ENCODE measurements at places on chromosomes 5 and 9.

- no peak for DNase-seq
Observed at GRCh38 chr5:145792840-145793239, 42.3 kb downstream of the PRELID2 start.

DNA sequence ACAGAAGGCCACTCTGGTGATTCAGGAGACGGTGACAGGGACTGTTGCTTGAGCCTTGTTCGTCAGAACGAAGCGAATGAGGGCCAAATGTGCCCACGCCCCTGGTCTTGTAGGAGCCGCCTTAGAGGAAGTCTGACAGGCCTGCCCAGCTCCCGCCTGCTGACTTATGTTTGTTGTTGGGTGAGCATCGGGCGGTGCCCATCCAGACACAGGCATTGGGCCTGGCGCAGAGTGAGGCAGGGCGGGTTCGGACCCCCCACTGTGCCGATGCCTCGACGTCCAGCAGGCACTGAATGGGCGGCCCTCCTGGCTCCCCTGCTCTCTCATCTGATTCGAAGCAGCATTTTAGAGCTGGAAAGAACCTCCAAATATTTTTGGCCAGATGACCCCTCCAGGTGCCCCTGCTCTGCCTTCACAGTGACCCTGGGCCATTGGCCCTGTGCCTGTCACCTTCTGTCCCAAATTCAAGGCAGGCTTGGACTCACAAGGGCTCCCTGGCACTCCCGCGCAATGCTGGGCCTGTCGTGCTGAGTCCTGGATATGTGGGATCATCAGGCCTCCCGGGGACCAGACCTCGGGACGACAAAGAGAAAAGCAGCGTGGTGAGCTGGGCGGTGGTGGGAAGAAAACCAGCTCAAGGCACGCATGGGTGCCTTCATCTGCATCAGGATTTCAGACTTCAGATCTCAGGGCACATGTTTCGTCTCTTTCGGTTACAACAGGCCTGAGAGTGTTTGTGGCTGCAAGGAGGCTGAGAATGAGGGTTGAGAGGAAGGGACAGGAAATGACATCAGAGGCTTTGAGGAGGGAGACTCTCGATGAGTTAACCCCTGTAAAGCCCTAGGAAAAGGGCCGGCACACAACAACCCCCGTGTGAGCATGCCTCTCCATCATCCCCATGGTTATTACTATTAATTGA, 37.1 kb upstream of the OLFM1 start:
- DNase-seq, result no peak

DNA sequence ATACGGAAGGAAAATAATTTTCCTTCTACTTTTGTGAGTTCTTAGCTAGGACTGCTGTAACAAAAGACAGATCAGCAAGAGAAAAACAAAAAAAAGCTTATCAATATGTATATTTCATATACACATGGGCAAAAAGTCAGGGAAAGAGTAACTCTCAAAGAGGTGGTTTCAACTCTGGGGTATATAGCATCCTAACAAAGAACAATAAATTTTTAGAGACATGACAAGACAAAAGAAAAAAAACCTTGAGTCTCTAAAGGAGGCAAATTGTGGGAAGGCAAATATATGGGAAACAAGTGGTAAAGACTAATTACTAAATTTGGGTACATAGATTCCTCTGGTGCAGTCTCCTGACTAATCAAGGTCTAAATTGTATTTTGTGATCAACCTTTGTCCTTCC, 93.2 kb downstream of the C5orf15 start:
- no peak for DNase-seq

- no peak for DNase-seq
Observed at GRCh38 chr9:121310571-121310970, 42.6 kb downstream of the GSN start.

DNA sequence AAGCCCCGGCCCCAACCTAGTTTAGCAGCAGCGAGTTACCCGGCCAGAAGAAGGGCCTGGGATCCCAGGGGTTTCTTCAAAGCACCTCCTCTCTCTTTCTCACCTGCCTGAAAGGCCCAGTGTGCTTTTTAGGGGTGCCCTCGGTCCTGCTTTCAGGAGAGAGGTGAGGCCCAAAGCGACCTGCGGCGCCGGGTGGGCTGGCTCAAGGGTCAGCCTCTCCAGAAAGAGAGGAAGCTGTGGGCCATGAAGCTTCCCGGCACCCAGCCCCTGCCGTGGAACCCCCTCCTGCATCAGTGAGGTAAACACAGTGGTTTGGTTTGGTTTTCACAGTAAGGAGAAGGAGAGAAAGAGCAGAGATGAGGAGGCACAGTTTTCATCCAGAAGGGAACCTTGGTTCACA, 4.3 kb downstream of the FOXB2 start:
- DNase-seq, result no peak

DNA sequence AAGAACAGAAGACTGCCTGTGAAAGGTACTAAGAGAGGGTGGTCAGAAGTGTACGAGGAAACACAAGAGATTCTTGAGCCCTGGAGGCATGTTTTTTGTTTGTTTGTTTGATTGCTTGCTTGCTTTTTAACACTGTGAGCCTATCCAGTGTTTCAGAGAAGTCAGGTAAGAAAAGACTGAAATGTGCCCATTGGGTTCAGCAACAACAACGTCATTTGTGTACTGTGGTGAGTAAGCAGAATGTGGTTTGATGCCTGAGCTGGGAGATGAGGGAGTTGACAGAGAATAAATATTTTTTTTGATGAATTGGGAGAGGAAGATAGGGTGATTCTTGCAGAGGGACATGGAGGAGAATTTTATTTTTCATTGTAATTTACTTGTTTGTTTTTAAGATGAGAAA, 73.1 kb downstream of the RPS23 start:
- DNase-seq, result no peak

DNA sequence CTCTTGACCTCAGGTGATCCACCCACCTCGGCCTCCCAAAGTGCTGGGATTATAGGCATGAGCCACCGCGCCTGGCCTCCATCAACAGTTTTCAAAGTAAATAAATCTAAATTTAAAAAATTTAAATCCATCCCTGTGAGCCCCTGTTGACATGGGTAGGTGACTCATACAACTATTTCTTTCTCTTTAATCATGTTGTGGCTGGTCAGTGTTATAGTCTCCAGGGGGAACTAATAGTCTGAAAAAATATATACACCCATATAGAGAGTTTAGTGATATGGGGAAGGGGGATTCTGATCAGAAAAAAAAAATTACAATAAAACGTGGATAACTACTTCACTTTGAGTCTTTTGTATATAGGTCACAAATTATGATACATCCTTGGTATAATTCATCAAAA, 159.2 kb downstream of the ZNF608 start:
- no peak for DNase-seq

GRCh38 chr5:154117930-154118329, 72.6 kb upstream of the GALNT10 start:
- DNase-seq, result no peak

DNA sequence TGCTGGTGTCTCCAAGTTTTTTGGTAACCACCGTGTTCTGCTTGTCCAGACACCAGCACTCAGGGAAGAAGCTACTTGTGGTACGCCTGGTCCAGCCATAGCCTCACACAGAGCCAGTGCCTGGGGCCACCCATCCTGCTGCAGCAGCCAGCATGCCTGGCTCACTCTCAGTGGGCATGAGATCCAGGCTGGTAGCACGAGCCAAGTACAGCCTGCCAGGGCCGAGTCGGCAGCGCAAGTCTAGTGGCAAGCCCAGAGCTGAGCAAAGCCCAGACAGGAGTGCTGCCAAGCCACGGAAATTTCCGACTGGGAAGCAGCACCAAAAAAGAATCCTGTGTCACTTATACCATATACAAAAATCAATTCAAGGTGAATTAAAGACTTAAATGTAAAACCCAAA, 36.3 kb upstream of the FBXL17 start:
- no peak for DNase-seq

GRCh38 chr9:98271479-98271878, 16.0 kb upstream of the TBC1D2 start:
- no peak for DNase-seq

DNA sequence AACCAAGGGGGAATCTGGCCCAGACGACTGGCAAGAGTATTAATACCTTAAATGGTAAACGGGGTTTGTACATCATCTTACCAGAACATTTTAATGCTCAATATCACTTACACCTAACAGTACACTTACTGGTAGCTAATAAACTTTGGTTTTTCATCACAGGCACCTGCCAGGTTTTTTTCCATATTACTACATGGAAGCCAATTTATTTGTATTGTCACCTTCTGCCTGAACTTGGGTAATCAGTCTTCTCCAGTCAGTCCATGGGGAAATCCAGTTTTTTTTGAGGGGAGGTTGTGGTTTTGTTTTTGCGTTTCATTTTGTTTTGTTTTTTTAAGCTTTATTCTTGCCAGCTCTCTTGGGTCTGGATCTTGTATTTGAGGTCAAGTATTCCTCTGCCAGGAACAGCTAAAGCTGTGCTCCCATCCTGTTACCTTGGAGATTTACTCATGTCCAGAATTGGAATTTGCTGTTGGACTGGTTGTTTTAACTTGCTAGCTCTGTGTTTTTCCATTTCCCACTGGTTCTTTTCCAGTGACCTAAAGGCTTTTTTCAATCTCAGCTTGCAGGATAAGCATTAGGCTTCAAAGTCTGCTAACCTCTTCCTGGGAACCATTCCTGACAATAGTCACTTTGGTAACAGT, 11.1 kb upstream of the NADK2 start:
- no peak for DNase-seq

DNA sequence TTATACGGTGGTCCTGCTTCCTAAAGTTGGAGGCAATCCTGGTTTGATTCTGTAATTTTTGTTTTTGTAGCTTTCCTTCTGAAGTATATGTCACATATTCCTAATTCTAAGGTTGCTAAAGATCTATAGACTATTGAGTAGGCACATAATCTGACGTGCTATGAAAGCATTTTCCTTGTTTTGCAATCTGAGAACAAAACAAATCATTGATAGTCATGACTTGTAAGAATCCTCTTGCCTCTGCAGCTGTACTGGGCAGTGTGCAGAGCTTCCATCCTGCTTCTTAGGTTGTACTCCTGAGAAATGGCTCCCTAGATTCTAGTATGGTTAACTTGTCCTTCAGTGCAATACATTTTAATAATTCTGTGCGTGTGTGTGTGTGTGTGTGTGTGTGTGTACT, 35.4 kb downstream of the SEMA6A start:
- DNase-seq, result no peak

DNA sequence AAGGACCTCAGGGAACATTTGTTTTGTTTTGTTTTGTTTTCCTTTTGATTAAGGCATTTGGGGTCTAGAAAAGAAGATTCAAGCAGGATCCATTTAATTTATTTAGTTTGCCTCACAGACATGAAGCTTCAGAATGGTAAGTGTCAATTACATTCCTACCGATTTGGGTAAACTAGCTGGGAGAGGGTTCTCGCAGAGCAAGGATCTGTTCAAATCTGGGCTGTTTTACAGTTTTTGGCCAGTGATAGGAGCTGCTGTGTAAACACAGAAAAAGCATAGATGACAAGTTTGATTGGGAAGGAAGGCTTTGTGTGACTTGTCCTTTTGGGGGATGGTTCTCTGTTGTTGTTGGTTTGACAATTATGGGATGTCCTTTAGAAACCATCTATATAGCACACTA, 470.3 kb upstream of the WWC1 start:
- DNase-seq, result no peak

- DNase-seq, result no peak
Observed at GRCh38 chr9:2962471-2963172, 118.7 kb upstream of the PUM3 start.

- DNase-seq, result no peak
Observed at GRCh38 chr9:79774356-79774755, 202.6 kb downstream of the TLE4 start.

GRCh38 chr9:86135371-86135770, 36.0 kb upstream of the GOLM1 start:
- no peak for DNase-seq

GRCh38 chr5:102590467-102590866, 91.7 kb upstream of the SLCO6A1 start:
- no peak for DNase-seq

- no peak for DNase-seq
Observed at GRCh38 chr5:77693913-77694312, 55.4 kb upstream of the OTP start.

DNA sequence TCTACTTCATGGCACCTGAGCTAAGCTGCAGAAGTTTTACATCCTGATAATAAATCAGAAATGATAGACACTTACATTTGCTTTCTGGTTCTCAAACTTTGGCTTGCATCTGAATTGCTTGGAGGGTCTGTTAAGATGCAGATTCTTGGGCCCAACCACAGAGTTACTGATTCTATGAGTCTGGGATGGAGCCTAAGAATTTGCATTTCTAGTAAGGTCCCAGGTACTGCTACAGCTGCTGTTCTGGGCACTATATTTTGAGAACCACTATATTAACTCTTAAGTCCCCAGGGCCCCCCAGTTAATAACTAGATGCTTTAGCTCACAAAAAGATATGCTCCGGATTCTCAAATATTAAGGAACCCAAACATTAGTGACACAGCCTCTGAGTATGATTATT, 69.8 kb upstream of the DAB2 start:
- no peak for DNase-seq

DNA sequence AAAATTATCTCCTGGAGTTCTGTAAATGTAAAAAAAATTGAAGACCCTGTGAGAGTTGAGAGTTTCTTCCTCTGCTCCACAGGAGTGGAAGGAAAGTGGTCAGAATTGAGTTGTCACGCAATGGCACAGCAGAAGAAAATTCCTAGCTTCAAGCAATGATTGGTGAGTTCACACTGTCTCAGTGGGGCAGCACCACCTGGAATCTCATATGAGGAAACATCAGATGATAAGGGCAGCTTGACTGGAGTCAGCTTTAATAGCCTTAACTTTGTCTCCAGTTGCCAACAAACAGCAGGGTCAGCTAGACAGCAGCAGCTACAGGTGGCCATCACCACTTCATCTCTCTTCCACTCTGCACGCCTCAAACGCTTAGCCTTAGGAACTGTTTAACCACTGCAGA, 211.1 kb downstream of the EFNA5 start:
- no peak for DNase-seq

DNA sequence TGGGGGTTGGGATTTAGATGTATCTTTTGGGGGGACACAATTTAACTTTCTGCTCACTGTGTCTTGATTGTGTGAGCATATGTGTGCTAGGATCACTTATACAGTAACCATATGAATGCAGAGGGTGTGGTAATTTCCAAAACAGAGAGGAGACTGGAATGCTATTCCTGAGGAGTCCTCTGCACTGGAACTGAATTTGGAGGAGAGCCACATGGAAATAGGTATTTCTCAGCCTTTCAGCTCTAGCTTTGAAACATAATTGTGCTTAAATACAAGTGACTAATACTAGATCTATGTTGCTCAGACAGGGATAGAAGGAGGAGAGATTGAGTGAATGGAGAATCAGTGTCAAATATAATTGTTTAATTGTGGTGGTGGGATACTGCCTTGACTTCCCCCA, 45.5 kb downstream of the FOCAD start:
- no peak for DNase-seq
